ENCODE measurements at places on chromosomes 12 and 14. TPM values are rescaled to one million over a fixed set of nuclear protein-coding genes. Genes with fewer than 3 reads are reported as not detected.

FOXA1 gene
- not detected for total RNA-seq

DNA sequence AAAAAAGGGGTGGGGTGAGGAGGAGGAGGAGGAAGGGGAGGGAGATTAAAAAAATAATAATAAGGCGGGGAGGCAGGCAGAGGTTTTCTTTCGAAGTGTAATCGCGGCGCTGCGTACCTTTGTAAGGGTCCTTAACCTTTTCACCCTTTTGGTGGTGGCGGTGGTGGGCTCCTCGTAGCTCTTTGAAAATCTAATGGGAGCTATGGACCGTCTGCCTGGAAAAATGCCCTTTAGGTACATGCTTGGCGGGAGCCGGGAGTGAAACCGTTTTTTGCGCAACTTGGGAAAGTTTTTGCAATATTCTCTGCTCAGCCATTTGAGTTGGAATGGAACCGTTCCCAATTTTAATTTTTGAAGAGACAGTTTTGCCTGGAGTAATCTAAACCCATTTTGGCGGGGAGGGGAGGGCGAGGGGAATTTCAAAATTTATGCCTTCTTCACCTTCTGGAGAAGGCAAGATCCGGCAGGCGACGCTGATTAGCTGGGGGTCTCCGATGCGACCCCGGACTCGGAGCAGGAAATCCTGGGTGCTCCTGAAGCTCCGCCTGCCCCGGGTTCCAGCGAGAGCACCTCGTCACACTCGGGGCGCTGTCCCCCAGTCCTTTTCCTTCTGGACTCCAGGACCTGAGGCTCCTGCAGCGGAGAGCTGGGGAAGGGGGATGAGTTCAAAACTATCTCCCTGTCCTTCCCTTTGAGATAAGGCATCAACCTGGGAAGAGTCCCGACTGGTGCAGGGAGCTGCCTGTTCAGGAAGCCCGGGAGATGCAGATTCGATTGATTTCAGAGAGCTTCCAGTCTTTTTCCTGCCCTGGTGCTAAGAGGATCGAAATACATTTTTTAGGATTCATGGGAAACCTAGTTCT, 74.6 kb upstream of the TBX5 start:
- H3K4me3 ChIP-seq, result peak overlapping the region; percentile 57
- H3K27me3 ChIP-seq, result peaks cover 4% of the 10 kb centered on the region
- DNase-seq, result no peak
- no peaks in the 10 kb centered on the region for H3K36me3 ChIP-seq
- no peak overlapping the region for H3K27ac ChIP-seq

DNA sequence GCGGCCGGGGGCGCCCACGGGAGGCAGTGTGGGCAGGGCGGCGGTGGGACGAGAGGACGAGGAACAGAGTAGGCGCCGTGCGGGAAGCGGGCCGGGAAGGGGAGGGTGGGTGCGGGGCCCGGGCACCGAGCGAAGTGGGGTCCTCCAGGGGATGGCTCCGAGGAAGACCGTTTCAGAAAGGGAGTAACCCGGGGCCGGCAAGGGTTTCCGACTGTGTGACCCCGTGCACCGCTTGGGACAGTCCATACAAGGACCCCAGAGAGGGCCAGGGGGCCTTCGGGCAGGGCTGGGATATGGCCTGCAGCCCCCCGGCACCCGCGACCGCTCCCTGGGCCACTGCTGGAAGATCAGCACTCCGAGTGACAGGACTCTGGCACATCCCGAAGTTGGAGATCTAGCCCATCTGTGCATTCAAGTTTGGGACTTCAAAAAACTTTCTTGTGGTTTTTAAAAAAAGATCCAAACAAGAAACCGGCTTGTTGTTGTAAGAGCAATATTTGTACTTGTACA, 448 bp downstream of the TSPAN9 start:
- peak overlapping the region; percentile 95 for H3K27ac ChIP-seq
- H3K36me3 ChIP-seq, result no peaks in the 10 kb centered on the region
- H3K27me3 ChIP-seq, result no peaks in the 10 kb centered on the region
- peak overlapping the region; percentile 97 for H3K4me3 ChIP-seq
- peaks cover 35% of the 10 kb centered on the region for H3K4me1 ChIP-seq
- no peak for DNase-seq

- H3K27me3 ChIP-seq, result no peaks in the 10 kb centered on the region
- no peak for DNase-seq
- H3K36me3 ChIP-seq, result peaks cover 17% of the 10 kb centered on the region
- peaks cover 61% of the 10 kb centered on the region for H3K4me1 ChIP-seq
- H3K27ac ChIP-seq, result peak overlapping the region; percentile 70
- H3K4me3 ChIP-seq, result no peak overlapping the region
Measured at GRCh38 chr14:90641615-90642243, 174.5 kb downstream of the TTC7B start.

DNA sequence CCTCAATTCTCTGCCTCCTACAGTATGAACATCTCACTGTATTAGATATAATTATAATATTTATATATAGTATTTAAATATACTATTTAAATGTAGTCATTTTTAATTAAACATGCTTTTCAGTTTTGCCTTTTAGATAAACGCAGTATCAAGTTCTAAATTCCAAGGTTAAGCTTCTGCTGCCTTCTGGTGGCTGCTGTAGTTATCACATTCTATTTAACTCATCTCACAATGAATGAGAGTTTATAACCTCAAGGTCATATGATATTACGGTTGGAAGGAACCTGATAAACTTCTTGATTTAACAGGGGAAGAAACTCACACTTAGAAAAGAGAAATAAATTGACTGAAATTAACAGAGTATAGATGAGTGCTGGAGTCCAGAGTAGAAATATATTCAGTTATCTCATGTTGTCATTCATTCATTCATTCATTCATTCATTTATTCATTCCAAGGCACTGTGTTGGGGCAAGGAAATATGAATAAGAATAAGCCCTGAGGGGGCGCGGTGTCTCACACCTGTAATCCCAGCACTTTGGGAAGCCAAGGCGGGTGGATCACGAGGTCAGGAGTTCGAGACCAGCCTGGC, 31.9 kb downstream of the GUCY2C start:
- no peaks in the 10 kb centered on the region for H3K36me3 ChIP-seq
- H3K27me3 ChIP-seq, result no peaks in the 10 kb centered on the region
- no peak overlapping the region for H3K4me3 ChIP-seq
- DNase-seq, result no peak
- H3K27ac ChIP-seq, result no peak overlapping the region

HCAR1 gene
- not detected for total RNA-seq

RNASE4 gene
- total RNA-seq, result 61.9 TPM

ESRRB gene
- 0.26 TPM for total RNA-seq

DNA sequence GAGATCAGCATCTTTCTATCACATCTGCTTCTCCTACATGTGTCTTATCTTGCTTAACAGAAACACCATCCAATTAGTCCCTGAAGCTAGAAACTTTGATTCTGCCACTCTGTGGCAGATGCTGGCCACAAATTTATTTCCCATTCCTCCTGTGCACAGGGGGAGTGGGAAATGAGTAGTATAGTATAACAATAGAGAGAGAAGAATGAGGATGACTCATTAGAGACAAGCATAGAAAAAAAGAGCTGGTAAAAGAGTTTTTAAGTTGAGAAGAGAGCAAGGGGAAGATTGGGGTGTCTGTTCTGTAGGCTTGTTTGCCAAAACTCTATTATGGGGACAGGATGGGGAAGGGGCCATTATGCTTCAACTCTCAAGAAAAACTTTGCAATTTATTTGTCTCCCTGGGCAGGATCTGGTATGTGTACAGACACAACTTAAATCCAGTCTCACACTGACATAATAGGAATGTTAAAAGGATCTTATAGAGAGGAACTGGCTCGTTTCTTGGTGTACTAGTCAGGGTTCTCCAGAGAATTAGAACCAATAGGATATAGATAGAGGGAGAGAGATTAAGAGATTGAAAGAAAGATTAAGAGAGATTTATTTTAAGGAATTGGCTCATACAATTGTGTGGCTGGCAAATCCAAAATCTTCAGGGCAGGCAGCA, 142.6 kb upstream of the CPSF6 start:
- no peaks in the 10 kb centered on the region for H3K4me1 ChIP-seq
- H3K4me3 ChIP-seq, result no peak overlapping the region
- H3K36me3 ChIP-seq, result no peaks in the 10 kb centered on the region
- H3K27me3 ChIP-seq, result no peaks in the 10 kb centered on the region
- DNase-seq, result no peak

Measured in esophagus muscularis mucosa (tissue), 4 donors.